CD4-positive, alpha-beta T cell treated with Interleukin-17A for 1 hour (primary cell): ENCODE measurements at places on chromosomes 2 and 18.
A peak's percentile ranks its signal among the peaks of the same experiment; 100 is the strongest.

GRCh38 chr2:29518646-29519337, 402.6 kb downstream of the ALK start:
- DNase-seq, result no peak

DNA sequence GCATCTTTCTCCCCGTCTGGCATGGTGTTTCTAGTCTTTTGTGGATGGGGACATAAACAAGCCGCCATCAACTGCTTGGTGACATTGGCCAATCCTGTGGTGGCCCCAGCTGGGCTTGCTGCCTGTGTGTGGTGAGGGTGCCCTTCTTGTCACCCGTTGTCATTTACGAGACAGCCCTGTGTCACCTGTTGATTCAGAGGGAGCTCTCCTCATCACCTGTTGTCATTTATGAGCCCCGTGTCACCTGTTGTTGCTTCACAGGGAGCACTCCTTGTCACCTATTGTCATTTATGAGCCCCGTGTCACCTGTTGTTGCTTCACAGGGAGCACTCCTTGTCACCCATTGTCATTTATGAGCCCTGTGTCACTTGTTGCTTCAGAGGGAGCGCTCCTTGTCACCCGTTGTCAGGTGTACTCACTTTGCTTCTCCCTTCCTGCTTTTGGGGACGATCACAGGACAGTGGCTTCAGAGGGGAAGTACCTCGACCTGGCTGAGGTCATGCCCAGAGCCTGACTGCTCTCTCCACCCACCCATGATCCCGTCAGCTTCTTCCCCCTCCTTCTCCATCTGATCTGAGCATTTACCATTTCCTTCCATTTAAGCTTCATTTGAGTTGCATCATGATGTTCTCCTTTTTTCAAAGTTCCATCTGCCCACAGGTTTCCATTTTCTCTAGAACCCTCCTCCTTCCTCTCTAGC, 29.1 kb downstream of the HPCAL1 start:
- DNase-seq, result peak; percentile 59

DNA sequence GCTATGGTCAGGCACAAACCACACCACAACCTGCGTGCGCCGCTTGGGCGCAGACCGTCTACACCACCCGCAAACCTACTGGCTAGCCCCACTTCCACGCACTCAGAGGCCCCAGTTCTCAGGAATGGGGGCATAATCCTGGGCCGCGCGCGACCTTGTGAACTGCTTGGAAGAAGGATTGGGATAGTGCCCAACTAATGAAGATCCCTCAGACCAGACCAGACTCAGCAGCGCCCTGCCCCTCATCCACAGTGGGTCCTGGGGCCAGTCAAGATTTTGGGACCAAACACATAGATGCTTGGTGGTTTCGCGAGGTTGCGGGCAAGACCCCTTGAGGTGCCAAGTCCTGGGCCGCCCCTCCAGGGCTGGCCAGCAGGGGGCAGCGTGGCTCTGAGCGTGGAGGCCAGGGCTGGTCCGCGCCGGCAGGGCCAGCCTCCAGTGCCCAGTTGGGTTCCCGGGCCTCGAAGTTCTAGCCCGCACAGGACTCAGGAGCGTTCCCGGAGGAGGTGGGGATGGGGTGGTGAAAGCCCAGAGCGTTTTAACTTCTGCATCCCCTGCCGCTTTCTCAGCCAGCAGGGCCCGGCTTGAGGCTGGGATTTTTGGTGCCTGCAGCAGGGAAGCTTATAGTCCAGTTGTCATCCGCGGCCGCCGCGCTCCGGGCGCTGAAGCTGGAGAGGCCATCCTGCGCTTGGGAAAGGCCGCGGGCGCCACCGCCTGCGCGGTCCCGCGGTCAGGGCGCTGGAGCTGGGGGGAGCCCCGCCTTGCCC, 8.3 kb downstream of the OSR1 start:
- DNase-seq, result peak; percentile 58

- DNase-seq, result no peak
Observed at GRCh38 chr2:65630643-65631042, 198.2 kb upstream of the SPRED2 start.

GRCh38 chr2:124753842-124754241, 728.8 kb downstream of the CNTNAP5 start:
- DNase-seq, result no peak

DNA sequence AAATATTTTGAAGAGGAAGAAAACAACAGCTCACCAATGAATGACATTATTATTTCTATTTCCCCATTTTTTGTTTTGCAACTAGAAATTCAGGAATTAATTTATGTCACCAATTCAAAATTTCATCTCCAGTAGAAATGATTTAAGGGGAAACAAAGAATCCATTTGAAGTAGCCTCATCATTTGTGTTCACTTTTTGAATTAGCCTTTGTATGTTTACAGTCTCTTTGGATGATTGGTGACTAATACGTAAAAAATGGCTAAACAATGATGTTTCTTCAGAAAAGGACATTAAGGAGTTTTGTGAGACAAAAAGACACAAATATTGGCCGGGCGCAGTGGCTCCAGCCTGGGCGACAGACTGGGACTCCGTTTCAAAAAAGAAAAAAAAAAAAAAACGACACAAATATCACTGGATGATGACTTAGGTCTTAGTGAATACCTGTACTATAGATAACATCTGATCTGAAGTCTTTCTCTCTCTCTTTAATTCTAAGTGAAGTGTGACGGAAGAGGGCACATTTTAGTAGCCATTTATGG, 313.2 kb downstream of the PIK3C3 start:
- DNase-seq, result no peak

DNA sequence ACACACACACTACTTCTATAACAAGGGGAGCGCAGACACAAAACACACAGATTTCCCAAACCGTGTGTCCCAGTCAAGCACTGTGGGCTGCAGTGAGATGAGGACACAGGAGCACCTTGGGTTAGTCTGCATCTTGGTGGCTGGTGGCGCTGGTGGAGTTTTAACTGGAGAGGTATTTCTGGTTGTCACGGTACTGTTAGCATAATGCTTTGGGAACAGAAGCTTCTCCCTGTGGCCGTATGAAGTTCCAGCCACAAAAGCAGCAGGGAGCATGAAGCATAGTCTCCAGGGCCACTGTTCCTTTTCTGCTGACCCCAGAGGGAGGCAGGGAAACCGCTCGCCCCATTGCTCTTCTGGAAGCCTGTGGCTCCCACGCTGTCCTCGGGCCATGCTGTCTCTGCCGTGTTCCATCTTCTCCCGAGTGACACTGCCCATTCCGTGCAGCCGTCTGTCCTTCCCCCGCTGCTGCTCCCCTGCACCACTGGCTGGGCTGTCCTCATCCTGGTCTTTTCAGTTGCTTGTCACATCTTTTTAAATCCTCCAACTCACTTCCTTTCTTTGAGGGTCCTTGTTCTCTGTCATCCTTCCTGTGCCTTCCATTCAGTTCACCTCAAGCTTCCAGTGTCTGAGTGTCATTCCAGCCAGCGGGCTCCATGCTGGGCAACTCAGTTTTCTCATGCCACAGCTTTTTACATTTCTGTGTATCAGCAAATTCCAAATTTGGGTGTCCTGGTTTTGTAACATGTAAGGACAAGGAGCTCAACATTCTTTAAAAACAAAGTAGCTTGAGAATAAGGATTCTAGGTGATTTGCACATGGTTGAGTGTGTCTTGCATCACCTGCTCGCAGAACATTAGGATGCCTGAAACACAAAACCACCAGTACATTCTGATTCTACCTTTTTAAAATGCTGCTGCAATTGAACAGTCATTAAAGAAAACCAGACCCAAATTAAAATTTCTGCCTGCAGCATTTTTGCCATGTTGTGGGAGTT, 125.0 kb downstream of the MTCL1 start:
- no peak for DNase-seq

- DNase-seq, result no peak
Observed at GRCh38 chr2:190887089-190887488, 6.5 kb downstream of the GLS start.

DNA sequence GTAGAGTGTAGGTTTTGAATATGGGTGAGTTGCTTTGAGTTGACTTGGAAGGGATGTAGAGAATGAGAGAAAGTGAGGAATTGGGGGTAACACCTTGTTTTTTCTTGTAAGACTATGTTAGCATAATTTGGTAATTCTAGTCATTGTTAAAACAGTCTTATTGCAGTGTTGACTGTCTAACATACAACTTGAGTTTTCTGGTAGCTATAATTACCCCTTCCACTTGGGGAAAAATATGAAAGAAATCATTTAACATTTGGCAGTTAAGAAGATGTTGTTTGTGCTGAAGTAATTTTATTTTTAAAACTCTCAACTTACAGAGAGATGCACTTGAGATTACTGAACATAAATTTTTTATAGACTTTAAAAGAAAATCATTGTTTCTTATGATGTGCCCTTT, 108.2 kb downstream of the COMMD1 start:
- no peak for DNase-seq

DNA sequence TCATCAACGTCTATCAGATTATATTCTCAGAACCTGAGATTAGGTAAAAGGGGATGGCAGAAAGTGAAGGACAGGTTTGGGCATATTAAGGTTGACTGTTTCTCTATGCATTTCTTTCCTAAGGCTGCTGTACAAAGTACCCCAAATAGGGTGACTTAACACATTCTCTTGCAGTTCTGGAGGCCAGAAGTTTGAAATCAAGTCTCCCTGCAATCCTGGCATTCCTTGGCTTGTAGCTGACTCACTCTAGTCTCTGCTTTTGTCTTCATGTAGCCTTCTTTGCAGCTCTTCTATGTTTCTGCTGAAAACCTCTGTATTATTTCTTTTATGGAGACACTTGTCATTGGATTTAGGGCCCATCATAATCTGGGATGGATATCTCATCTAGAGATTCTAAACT, 364.3 kb downstream of the PLCL1 start:
- no peak for DNase-seq

DNA sequence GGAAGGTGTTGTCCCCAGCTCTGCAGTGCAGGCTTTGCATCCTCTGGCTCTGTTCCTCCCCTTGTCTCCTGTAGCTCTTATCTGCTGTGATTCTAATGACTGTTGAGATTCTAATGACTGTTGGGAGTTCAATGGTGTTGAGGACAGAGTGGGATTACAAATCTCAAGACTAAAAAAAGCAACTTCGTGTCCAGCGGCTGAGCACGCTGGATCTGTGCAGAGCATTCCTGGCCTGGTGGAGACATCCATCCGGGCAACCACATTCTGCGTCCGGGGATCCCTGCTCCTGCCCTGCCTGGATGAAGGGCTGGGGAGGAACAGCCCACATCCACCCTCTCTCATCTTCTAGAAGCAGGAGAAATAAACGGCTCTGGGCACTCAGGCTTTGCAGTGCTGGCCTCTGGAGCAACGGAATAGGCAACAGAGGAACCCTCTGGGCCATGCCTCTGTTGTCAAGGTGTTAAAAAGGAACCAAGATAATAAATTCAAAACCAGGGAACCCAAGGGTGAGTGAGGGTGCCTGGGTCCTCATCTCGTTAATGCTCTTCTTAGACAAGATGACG, 106.7 kb upstream of the ASB18 start:
- no peak for DNase-seq

DNA sequence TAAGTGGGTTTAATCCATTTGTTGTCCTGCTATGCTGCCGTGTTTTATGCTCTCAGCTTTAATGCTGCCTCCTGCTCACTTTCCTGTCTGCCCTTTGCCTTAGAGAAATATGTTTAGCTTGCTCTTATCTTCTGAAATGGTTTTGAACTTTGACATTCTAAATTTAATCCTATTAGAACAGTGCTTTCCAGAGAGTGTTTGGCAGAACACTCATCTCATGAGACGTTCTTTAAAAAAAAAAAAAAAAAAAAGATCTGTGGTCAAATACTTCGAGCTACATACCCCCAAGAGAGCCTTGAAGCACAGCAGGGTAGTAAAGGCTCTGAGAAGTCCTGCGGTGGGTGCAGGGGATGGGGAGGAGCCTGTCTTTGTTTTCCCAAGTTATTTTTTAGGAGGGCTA, 161.3 kb downstream of the SPP2 start:
- DNase-seq, result no peak

DNA sequence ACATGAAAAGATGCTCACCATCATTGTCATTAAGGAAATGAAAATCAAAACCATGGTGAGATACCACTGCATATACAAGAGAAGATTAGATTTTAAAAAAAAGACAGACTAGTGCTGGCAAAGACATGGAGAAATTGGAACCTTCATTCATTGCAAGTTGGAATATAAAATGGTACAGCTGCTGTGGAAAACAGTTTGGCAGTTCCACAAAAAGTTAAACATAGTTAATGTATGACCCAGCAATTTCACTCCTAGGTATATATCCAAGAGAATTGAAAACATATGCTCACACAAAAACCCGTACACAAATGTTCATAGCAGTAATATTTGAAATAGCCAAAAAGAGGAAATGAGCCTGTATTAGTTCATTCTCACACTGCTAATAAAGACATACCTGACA, 33.7 kb upstream of the MBOAT2 start:
- no peak for DNase-seq

GRCh38 chr2:173431191-173431590, 76.5 kb downstream of the CDCA7 start:
- DNase-seq, result no peak

DNA sequence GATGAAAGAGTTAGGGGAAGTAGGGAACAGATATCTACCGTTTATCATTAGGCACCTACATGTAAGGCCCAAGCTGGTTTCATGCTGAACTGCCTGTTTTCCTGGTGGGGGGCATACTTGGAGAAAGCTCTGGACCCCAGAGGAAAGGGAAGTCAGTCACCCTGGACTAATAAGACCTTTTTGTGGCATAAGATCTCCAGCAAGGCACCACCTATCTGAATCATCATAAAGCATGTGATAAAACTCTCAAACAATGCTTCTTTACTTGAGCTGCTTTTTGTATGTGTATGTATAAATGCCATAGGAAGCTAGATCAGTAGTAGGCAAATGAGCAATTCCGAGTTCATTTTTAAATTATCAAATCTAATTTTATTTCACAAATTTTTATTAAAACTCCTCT, 104.8 kb downstream of the TANC1 start:
- DNase-seq, result no peak

GRCh38 chr2:75528221-75528977, 32.3 kb downstream of the EVA1A start:
- DNase-seq, result no peak

DNA sequence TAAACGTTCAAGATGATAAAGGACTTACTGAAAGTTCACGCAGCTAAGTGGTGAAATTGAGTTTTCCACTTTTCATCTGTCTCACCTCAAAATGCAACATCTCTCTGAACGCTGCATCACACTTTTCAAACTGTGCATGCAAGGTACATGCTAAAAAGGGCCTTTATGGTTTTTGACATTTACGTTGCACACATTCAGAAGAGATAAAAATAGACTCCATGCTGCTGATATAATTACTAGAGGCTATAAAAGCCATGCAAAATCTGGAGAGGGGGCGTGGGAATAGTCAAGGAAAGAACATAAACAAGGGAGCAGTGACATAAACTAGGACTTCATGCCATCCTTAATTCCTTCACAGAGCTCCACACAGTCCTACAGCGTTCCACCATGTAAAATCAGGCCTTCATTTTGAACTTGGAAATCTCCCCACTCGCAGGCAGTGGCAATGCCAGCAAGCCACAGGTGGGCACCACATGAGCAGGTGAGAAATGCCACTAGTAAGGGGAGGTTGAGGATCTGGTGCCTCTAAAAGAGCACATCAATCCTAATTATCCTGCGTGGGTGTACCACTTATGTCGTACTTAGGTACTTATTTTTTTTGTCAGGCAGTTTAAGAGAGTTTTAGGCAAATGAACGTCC, 71.4 kb downstream of the ZEB2 start:
- DNase-seq, result no peak

- no peak for DNase-seq
Observed at GRCh38 chr2:125959047-125959446, 696.9 kb upstream of the GYPC start.
